ENCODE measurements at places on chromosomes 2 and 18.

DNA sequence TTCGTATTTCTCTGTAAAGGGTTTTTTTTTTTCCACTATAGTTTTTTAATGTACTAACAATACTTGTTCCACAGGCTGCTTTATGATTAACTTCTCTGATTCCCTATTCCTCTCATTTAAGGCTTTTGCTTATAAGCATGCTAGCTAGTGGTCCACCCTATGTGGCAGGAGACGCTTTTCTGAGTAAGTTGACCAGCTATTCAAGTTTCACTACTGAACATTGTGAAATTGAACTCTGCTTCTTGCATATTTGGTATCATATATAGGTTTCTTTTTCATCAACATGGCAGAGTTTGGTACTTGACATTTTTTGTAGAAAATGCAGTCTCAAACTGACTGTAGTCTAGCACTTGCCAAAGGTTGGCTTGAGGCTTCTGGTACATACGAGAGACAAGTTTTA lies 74.2 kb downstream of the OTX1 start:
- no peak for DNase-seq

GRCh38 chr2:104249629-104250028 lies 604.3 kb upstream of the POU3F3 start:
- no peak for DNase-seq

GRCh38 chr2:164538240-164538866 lies 82.9 kb downstream of the GRB14 start:
- DNase-seq: peak; percentile 74

DNA sequence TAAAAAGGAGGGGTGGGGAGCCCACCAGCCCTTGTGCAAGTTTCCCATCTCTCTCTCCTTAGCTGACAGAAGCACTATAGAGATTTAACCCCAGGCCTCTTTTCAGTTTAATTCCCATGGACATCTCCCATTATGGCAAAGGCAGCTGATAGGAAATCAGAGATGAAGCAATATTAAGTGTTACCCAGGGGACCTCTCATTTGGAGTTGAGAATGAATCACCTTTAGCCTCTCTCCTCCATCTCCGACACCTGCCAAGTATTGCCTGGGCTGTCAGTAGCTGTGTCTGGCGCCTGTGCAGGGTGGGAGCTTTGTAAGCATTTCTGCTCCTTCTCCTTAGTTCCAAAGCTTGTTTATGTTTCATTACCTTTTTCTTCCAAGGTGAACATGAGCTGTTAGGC lies 109.0 kb downstream of the AQP4 start:
- peak; percentile 47 for DNase-seq

- peak; percentile 55 for DNase-seq
Observed at GRCh38 chr2:20042531-20042930, 8.9 kb downstream of the LAPTM4A start.

GRCh38 chr2:38509314-38509946 lies 93.3 kb downstream of the HNRNPLL start:
- DNase-seq: peak; percentile 88

DNA sequence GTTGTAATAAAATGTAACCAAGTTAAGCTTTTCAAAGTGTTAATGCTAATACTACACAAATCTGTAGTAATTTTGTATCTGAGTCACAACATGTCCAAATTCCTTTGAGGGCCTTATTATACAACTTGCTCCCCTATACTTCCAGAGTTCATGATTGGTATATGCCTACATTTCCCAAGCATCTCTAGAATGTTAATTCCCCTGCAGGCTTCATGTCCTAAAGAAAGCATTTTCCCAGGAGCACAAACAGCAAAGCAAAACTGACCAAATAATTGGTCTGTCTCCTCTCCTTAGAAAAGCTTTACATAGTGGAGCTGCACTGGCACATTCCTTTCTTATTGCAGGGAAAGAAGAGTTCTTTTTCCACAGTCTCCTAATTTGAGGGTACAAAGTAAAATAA lies 3.7 kb downstream of the ALS2 start:
- DNase-seq: peak; percentile 41

DNA sequence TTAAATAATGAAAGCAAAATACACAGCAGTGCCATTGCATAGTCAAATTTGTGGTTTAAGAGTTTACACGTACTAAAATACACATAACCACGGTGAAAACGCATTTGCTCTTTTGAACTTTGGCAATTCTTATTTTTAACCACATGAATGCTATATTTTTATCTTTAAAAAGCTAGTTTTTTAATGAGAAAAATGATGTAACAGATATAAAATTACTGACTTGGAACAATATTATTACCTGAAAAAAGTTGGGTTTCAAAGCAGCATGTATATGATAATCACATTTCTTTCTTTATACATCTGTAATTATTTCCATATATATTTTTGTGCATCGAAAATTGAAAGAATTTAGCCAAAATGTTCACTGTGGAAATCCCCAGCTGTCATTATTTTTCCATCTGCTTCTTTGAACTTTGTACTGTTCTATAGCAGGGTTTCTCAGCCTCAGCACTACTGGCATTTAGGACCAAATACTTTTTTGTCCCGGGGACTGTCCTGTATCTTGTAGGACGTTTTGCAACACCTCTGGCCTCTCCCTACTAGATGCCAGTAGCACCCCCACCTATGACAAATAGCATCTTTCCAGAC lies 75.9 kb upstream of the CAB39 start:
- no peak for DNase-seq

GRCh38 chr2:314561-315336 lies 26.9 kb upstream of the ALKAL2 start:
- DNase-seq: no peak

- DNase-seq: no peak
Observed at GRCh38 chr18:56982766-56983165, 164.1 kb upstream of the BOD1L2 start.

GRCh38 chr2:216650626-216651257 lies 17.5 kb downstream of the IGFBP2 start:
- no peak for DNase-seq

DNA sequence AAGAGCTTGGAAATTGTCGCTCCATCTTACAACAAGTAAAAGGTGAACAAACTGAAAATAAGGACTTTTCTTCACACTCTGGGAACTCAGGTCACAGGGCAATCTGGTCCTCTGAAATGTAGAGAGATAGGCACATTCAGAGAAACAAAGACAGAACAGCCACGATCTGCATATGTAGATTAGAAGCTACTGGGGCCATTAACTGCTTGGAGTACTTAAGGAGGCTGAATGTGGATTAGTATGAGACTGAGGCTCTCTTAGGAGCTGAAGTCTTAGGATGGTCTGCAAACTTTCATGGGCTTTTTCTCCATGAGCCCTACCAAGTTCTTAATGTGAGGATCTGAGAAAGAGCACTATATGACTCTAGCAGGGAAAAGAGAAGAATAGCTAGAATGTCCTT lies 265.3 kb upstream of the NXPH2 start:
- no peak for DNase-seq

GRCh38 chr2:168097431-168097830 lies 150.0 kb downstream of the STK39 start:
- peak; percentile 95 for DNase-seq

DNA sequence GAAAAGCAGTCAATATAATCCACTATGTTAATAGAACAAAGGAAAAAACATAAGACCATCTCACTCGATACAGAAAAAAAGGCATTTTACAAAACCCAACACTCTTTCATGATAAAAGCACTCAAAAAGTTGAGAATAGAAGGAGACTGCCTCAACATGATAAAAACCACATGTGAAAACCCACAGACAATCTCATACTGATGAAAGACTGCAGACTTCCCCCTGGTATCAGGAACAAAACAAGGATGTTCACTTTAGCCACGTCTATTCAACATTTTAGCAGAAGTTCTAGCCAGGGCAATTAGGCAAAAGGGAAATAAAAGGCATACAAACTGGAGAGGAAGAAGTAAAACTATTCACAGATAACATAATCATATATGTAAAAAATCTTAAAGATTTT lies 285.9 kb downstream of the EIPR1 start:
- DNase-seq: no peak

- DNase-seq: no peak
Observed at GRCh38 chr2:34663314-34663713, 1064.2 kb upstream of the FAM98A start.

GRCh38 chr2:221553333-221553732 lies 18.8 kb downstream of the EPHA4 start:
- no peak for DNase-seq

DNA sequence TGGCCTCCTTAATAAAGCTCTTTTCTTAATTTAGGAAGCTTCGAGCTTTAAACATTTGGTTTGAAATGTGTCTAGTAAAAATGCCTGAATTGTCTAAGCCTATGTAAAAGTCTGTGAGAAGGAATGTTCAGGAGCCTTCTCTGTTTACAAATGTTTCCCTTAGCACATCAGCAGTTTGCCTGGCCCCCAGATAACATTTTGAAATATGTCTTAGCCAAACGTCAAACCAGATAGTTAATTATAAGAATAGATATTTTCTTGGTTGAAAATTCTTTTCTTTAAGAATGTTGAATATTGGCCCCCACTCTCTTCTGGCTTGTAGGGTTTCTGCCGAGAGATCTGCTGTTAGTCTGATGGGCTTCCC lies 498.6 kb downstream of the CCDC85A start:
- no peak for DNase-seq

DNA sequence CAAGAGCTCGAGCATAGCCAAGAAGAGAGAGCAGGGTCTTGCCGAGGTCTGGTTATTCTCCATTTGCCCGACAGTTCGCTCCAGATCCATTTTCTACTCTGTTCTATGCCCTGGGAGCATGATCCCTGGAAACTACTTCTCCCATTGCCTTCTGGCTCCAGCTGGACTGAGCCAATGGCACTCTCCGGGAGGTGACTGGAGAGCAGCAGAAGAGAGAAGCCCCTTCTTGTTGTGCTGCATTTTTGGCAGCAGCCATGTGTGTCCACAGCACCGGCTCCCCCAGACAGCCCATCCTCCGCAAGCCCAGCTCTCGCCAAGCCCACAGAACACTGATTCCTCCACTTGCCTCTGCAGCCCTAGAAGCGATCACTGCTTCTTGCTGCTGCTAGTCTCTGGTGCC lies 345.5 kb downstream of the TNS1 start:
- no peak for DNase-seq

DNA sequence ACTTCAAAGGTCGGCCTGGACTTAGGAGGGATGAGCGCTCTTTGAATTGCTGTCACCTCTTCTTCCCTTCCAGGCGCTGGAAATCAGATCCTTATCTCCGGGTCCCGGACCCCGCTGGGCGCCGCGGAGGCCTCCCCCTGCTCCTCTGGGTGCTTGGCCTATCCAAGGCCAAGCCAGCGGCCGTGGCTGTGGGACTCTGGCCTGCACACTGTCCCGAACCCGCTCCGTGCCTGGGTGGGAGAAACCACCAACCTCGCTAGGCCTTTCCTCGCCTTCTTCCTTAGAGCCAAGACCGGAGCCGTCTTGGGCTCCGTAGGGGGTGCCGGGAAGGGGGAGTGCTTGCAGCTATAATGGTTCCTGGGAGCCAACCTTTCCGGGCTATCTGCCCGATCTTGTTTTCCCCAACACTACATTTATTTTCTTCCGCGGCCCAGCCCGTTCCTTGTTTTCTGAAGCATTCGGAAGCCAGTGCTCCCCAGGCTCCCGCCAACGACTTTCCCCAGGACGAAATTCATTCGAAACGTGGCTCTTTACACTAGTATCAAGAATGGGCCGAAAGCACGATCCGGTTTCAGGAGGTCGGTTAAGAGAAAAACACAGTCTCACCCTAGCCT lies 2.4 kb downstream of the OSR1 start:
- DNase-seq: no peak

GRCh38 chr18:52289392-52289791 lies 50.6 kb upstream of the DCC start:
- DNase-seq: no peak

GRCh38 chr2:225510796-225511195 lies 111.3 kb downstream of the NYAP2 start:
- DNase-seq: no peak

- DNase-seq: no peak
Observed at GRCh38 chr18:77057006-77057395, 75.6 kb downstream of the MBP start.

Data from renal cortical epithelial cell (primary cell).